NCI-H146 (cell line): ENCODE measurements at places on chromosomes 2 and 18.

DNA sequence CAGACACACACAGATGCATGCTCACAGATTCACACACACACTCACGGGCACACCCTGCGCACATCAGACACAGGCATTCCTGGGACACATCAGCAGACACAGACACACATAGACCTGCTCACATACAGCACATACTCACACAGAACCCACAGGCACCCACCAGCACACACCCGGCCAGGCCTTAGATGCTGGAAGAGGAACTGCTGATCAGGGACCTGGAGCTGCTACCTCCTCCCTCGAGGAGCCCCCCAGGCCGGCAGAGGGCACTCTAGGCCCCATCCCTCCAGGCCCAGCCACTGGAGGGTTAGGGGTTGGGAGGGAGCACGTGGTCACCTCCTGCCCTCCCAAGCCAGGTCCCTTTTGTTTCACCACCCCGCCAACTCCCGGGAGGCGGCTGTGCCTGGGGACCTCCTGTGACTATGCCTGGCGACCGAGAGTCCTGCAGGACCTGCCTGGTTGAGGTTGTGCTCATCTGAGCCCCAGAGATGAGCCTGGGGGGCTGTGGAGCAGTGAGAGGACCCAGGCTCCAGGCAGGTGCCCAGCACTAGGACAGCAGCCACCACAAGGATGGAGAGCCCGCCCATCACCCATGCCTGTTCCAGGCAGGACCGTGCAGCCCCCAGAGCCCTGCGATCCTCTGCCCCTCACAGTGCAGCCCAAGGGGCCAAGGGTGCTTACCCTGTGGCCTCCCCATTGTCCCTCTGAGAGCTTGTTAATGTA, 21.0 kb upstream of the PTMA start:
- peak; percentile 90 for DNase-seq

- peak; percentile 82 for DNase-seq
Observed at GRCh38 chr18:63322908-63323634, 3.5 kb upstream of the BCL2 start.

DNA sequence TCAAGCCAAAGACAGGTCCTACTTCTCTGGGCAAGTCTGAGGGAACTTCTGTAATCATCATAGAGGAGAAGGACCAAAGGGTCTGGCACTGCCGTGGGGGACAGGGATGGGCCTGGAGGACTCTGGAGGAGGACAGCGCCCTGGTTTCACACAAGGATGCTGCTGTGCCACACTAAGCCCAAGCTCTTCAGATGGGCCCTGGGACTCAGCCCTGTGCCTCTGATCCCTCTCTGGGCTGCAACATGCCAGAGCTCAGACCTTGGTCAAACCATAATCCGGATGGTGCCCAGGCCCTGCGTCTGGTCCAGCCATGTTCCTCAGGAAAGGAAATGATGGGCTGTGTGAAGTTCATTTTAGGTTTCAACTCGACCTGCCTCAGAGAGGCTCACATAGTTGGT, 222.0 kb upstream of the COPS8 start:
- DNase-seq: no peak

GRCh38 chr2:227908266-227909054, 37.0 kb downstream of the DAW1 start:
- no peak for DNase-seq

DNA sequence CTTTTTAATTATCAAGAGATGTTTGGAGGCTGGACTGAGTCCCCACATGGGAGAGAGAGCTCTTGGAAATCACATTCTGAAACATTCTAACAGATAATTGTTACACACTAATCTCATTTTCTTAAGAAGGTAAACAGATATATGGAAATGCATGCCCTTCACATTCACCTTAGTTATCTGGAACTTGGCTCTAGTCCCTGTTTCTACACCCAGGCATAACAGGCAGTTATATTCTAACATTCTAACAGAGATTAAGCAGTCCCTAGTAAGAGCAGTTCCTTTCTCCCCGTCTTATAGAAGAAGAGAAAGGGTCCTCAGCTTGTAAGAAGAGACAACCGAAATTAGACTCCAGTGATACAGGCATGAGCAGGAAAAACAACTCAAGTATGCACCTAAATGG, 385.4 kb downstream of the SOX11 start:
- DNase-seq: no peak

DNA sequence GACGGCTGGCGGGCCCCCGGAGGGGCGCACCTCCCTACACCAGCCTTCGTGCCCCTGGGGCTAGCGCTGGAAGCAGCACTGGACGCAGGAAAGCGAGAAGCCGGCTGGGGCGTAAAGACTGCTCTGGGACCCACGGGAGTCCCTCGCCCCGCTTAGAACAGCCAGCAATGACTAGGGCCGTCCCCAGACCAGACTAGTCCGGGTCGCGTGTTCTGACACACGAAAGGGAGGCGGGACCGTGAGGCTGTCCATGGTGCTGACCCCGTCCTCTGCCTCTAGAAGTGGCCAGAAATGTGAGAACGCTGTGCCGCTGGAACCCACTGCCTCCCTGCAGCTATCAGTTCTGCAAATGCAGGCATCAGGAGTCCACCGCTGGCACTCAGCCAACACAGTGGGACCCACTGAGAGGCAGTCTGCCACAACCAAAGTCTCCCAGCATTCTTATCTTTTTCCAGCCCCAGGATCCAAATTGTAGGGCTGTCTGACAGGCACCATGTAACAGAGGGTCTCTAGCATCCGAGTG, at the start of gene UCN:
UCN (minus strand) TSS at position 87 of the 523 bp plus-strand sequence. CDS start 550 bp downstream, outside the sequence.
- no peak for DNase-seq

- no peak for DNase-seq
Observed at GRCh38 chr2:151021747-151022452, 239.8 kb downstream of the RBM43 start.

GRCh38 chr2:232328032-232328422, 50.5 kb upstream of the ALPP start:
- no peak for DNase-seq

DNA sequence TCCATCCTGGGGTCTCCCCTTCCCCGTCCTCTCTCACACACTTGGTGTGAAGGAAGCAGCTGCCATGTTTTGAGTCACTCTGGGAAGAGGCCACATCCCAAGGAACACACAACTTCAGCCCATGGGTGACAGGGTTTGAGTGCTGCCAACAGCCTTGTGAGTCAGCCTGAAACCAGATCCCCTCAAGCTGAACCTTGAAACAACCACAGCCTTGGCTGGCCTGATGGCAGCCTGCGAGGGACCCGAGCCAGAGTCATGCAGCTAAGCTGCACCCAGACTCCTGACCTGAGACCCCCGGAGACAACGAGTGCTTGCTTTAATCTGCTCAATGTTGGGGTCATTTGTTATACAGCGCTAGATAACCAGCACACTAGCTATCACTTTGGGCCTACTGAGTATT, 19.3 kb upstream of the MC2R start:
- DNase-seq: no peak

- DNase-seq: no peak
Observed at GRCh38 chr2:190860985-190861680, 19.5 kb upstream of the GLS start.

GRCh38 chr2:54942373-54942772, 107.9 kb downstream of the RTN4 start:
- no peak for DNase-seq

- no peak for DNase-seq
Observed at GRCh38 chr2:241208058-241208457, 19.6 kb downstream of the ANO7 start.

DNA sequence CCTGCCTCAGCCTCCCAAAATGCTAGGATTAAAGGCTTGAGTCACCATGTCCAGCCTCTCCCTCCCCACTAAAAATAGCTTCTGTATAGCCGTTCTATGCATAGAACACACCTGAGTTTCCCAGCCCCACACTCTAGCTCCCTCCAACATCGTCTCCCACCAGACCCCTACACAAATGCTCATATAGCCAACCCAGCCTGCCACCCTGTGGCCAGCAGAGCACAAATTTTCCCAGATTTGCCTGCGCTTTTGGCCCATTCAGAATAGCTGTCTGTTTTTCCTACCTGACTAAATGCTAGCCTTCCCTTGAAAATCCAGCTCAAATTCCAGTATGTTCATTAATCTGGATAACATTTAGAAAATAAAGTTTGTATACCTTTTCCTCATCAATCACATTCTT, 22.8 kb downstream of the TRABD2A start:
- no peak for DNase-seq
